Brain pericyte (primary cell): ENCODE measurements at places on chromosomes 16 and 17.

DNA sequence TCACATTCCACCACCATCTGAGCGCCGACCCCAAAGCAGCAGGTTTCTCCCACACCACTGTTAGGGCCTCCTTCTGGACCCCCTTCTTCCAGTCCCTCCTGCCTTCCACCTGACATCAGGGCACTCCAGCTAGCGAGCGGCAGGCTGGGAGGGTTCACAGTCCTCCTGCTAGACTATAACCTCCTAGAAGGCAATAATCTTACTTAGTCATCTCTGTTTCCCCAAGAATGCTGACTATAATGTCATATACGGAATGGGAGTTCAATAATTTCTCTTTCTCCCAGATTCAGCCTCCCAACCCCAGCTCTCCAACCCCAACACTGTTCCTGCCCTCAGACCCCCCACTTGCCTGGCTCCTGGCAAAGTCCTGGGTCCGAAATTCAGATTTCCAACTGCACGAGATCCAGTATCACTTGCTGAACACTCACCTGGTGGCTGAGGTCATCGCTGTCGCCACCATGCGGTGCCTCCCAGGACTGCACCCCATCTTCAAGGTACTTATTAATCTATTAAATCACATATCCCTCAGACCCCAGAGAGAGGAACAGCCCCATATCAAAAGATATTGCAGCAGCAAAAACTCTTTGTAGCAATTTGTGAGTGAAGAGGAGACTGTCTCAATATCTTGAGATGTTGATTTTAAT is 5.6 kb downstream of the ALOX12 start:
- no peak for DNase-seq

DNA sequence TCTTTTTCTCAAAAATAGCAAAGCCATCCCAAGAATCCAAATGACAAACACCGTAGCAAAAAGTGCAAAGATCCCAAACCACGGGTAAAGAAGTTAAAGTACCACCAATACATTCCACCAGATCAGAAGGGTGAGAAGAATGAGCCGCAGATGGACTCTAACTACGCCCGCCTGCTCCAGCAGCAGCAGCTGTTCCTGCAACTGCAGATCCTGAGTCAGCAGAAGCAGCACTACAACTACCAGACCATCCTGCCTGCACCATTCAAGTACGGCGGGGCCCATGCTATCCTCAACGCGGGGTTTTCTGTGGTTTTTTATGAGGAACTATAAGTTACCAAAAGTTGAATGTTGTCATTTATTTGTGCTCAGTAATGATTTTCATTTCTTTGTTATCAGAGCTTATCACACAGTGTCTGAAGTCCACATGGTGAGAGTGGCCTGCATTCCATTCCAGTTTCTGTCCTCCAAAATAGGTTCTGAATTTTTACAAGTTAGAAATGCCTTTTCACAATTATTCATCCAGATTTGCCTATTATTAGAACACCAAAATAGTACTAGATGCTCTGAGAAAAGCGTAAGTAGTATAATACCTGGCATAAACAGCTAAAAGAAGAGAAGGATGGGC is 169.2 kb downstream of the MRTFB start:
- no peak for DNase-seq

- no peak for DNase-seq
Measured at GRCh38 chr17:2580151-2580550, 13.3 kb upstream of the PAFAH1B1 start.

- DNase-seq = no peak
Measured at GRCh38 chr16:23705517-23705902, 7.5 kb downstream of the ERN2 start.

DNA sequence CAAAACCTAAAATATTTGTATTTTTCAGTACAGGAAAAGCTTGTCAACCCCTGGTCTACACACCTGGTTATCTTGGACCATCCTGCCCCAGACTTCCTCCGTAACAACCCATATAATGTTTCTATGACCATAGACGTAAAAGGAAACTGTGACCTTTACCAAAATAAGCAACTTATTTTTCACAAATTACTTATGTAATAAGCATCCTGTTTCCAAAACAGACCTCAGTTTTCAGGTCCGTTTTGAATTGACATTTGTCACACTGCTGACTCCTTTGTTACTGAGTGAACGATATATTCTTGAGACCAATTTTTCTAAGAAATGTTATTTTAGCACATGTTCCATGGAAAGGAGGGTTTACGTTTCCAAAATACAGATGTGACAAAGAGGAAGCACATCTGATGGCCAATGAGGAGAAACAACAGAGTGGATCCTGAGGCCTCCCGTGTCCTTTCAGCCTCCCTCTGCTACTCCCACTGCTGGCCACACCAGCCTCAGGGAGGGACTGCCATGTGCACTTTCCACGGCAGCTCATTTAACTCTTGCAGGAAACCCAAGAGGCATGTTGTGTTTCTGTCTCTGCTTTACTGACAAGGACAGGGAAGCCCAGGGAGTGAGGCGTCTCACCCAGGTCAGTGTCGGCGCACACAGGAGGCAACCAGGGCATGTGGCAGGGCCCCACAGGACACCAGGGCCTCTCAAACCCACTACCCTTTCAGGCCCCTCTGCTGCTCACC is 20.1 kb upstream of the ALDH3A1 start:
- no peak for DNase-seq

GRCh38 chr17:39981766-39982375 is 1.3 kb downstream of the PSMD3 start:
- DNase-seq = no peak

DNA sequence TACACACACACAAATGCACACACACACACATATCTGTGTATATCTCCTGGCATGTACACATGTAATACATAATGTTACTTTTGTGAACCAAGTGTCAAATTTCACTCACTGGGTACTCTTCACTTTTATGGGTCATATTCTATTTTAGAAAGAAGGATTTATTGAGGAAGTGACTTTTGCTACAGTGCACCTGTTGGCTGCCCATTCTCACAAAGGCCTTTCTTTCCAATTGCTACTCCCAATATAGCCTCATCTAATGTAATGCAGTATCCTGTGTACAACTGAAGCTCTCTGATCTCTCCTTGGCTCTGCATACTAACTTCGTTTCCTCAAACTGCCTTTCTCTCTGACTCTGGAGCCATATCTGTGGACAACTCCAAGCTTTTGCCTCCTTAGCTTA is 107.5 kb downstream of the ABCA8 start:
- DNase-seq = no peak

DNA sequence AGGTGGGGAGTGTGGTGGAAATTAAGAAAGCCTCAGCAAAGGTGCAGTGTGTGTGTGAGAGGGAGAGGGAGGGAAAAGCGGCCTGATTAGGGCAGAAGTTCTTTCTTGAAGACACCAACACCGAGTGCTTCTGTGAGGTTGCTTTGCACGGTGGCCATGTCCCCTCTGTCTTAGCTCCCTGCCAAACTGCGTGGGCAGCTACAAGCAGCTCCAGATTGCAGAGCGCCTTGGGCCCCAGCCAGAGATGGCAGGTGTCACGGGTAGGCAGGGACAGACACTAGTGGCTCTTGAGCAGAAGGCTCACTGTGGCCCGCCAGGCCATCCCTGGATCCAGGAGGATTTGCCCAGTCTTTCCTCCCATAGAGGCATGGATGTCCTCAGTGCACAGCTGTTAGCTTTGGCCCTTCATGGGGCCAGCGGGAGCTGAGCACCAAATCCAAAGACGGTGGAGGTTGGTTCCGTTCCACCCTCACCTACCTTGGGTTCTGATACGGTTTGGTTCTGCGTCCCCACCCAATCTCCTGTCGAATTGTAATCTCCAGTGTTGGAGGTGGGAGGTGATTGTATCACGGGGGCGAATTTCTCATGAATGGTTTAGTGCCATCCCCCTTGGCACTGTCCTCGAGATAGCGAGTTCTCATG is 21.4 kb downstream of the KIAA0513 start:
- no peak for DNase-seq

DNA sequence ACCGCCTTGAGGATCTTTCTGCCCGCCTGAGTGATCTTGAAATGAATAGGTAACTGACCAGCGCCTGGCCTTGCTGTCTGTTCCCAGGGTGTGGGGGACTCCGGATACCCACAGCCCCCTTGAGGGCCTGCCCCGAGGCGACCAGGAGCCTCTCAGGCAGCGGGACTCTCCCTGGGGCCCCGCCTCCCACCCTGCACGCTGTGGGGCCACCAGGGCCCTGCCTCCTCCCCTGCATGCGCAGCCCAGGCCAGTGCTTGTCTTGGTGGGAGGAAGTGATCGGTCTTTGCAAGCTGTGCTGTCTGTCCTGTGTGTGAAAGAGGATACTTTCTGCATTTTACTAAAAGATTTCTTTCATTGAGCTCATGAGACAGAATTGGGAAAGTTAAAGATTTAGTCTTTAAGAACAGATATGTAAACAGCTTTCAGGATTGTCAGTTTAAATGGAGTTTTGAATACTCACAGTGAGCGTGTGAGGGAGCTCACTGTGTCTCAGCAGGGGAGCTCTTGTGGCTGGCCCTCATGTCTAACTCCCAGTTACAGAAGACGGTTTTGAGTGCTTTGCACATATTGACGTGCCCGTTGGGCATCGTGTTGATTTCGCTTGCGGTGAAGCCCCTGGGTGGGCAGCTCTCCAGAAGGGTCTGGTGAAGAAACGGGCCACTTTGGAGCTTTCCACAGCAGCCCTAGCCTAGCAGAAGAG is 36.1 kb upstream of the CAPN15 start:
- DNase-seq = no peak
